Activated CD4-positive, alpha-beta T cell treated with anti-CD3 and anti-CD28 coated beads, Interleukin-2, amount 50 U/mL, for 4 hours (primary cell): ENCODE measurements at places on chromosomes 2 and 18.

DNA sequence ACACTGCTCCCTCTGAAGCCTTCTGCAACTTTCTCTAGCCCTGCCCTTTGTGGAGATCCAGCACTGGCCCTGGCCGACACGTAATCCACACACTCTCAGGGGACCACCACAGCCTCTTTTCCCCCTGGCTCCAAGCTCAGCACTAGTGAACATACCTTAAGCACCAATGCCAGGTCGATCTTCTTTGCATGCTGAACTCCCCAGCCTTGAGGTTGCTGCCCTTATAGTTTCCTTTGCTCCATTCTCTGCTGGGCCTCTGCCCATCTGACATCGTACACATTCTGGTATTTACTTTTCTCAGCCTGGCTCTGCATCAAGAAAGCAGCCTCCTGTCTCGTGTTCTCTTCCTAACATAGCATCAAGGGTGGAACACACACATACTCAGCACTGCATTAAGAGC is 361.5 kb downstream of the LPIN1 start:
- DNase-seq: no peak

- no peak for DNase-seq
Measured at GRCh38 chr2:241812730-241813643, 4.0 kb downstream of the NEU4 start.

GRCh38 chr2:79757526-79757925 is 244.7 kb downstream of the CTNNA2 start:
- DNase-seq: no peak

DNA sequence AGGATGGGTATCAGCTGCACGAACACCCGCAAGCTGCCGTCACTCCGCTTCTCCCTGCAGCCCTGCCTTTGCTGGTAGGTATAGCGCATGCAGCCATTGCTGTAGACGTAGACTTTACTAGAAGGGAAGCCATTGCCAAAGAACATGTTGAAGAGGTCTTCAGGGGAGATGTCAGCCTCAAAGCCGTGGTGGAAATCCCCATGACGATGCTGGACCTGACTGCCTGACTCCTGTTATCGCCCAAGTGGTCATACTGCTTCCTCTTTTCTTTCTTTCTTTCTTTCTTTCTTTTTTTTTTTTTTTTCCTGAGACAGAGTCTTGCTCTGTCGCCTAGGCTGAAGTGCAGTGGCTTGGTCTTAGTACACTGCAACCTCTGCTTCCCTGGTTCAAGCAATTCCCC is 68.7 kb upstream of the SPRED2 start:
- DNase-seq: no peak

GRCh38 chr2:133521146-133521745 is 47.0 kb downstream of the NCKAP5 start:
- DNase-seq: no peak

DNA sequence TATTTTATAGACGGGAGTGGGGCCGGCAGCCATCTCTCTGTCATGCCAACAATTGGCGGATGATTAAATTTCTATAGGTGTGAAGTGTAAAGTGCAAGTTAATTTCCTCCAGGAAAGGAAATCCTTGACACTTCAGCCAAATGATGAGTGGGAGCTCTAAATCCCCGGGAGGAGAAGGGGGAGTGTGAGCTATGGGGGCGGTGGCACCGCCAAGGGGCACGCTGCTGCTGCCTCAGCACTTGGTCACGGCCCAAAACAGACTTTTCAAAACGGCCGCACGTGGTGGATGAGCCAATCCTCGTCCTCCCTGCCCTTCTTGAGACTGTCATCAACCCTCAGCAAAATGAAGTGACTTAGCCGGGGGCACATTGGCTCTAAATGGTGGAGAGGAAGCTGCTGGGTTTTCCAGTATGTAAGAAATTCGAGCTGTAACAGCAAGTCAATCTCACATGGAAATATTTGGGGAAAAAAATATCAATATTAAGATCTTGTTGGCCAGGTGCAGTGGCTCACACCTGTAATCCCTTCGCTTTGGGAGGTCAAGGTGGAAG is 200.8 kb downstream of the TFCP2L1 start:
- DNase-seq: no peak

DNA sequence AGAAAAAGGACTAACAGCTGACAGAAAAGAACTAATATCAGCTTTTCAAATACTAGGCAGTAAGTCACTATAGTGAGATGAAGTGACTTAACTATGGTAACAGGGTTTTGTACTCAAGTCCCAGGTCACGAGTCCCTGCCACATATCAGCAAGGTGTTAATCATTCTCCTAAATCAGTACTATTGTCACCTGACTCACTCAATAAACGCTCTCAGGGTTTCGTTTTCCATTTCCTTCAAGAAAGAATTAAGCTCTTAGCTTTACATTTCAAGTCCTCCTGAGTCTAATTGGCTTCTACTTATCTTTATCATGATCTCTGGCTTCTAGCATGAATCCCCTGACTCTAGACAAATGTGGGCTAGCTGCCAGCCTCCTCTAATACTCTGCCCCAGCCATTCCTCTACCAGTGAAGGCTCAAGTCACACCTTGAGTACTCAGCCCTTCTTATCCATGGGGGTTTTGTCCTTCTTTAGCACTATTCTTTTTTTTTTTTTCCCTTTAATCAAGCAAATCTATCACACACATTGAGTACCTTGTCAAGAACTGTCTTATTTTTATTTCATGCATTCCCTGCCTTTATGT is 20.0 kb downstream of the BUB1 start:
- DNase-seq: no peak

DNA sequence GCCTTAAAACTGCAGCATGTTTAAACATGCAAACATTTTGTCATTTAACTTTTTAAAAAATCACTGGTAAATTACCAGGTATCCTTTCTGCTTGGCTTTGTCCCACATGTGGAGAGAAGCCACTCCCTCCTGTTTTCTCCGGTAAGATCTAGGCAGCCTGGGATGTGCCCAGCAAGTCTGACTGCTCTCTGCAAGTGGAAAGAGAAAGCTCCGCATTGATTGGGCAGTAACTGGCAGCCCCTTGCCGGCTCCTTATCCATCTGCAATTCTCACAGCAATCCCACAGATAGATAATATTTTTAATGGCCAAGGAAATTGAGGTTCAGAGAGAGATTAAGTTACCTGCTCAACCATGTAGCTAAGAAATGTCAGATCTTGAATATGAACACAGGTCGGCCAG is 136.1 kb downstream of the TMEM200C start:
- DNase-seq: no peak

- DNase-seq: no peak
Measured at GRCh38 chr2:10083692-10084211, 3.5 kb upstream of the CYS1 start.

DNA sequence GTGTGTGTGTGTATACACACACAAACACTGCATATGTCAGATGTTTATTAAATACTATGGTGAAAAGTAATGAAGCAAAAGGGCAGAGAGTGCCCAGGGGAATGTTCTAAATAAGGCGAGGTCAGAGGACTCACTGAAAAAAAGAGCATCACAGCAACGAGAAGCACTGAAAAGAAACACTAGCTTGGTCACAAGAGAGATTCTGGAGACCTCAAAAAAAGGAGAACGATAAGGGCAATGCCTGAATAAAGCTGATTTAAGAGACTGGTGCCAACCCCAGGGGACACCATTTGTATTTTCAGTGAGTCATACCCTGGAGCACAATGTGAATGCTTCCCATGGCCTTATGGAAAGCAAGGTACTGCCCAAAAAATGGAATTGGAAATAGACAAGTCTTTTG is 14.5 kb downstream of the SLC40A1 start:
- DNase-seq: no peak

- DNase-seq: no peak
Measured at GRCh38 chr2:176125772-176126054, 3.2 kb downstream of the HOXD9 start.

DNA sequence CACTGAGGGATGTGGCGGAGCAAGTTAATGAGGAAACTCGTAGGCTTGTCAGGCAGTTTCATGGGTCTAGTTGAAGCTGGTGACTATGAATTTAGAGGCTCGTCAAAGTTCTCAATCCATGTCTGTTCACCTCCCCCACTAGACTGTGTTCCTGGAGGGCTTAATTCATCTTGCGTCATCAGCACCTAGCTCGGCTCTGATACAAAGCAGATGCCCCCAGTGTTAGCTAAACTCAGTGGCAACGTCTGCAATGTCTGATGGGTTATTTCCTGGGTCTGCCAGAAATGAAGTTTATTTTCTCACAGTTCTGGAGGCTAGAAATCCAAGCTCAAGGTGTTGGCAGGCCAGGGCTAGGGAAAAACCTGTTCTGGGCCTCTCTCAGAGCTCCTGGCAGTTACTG is 140.6 kb downstream of the PID1 start:
- DNase-seq: no peak

DNA sequence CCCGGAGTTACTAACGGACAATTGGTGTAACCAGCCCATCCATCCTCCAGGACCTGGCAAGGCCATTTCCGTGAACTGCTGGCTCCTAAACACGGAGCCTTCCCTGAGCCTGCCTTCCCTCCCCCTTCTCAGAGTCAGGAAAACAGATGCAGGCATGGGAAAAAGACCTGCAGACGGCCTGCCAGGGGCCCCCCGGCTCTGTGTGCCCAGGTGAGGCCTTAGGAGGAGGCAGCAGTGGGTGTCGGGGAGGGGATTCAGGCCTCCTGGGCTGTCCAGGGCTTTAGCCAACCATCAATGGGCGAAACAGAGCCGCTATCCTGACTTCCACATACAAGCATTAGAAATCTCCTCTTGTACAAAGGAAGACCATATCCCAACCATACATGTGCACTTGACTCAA is 68.3 kb upstream of the BOD1L2 start:
- no peak for DNase-seq
